Cortex of kidney (tissue), 1 donor: ENCODE measurements at places on chromosomes 11 and 22.

GRCh38 chr11:124120891-124121290 is 5.6 kb downstream of the VWA5A start:
- no peak for DNase-seq

GRCh38 chr11:111954154-111954553 is 17.0 kb downstream of the DIXDC1 start:
- no peak for DNase-seq

DNA sequence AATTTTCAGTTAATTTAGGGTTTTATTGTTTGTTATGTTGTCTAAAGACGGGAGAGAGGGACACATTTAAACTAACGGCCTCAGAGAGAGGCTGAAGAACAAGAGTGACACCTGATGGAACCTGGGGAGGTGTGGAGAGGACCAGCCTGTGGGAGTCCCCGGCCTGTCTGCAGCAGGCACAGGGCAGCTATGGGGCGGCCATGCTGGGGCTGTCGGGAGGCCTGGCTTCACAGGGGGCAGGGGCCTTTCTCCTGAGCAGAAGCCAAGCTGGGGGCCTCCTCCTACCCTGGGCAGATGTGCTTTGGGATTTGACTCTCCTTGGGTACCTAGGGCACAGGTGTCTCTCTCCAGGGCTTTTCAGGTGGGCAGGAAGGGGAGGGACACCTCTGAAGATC is 21.9 kb downstream of the RELT start:
- DNase-seq: no peak

DNA sequence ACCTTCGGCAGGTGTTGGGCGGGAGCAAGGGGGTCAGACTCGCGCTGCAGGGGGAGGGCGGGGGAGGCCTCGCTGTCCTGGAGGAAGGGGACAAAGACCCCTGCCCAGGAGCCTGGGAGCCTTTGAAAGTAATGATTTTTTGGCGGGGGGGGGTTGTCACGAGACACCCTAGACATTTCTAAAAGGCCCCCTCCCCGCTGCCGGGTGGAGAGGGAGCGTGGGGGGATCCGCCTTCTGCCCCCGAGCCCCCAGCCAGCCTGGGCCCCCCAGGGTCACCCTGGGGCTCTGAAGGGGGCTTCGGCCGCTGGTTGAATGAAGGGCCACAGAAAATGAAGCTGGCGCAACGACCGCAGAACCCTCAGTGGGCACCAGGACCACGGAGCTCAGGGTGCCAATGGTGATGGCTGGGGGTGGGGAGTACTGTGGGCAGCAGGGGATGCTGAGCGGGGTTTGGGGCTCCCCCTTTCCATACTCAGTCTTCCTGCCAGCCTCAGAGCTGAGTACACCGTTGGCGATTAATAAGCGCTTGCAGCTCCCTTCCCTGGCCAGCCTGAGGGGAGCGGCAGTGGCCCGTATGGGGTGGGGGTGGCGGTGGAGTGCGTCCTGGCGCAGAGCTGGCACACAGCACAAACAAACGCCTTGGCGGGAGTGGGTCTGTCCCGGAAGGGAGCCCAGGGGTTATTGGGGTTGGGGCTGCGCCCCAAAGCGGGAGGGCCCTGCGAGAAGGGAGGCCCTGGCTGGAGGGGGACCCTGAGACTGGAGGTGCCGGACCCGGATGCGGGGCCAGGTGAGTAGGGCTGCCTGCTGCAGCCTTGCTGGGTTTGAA is 1.2 kb upstream of the DUSP8 start:
- DNase-seq: no peak

DNA sequence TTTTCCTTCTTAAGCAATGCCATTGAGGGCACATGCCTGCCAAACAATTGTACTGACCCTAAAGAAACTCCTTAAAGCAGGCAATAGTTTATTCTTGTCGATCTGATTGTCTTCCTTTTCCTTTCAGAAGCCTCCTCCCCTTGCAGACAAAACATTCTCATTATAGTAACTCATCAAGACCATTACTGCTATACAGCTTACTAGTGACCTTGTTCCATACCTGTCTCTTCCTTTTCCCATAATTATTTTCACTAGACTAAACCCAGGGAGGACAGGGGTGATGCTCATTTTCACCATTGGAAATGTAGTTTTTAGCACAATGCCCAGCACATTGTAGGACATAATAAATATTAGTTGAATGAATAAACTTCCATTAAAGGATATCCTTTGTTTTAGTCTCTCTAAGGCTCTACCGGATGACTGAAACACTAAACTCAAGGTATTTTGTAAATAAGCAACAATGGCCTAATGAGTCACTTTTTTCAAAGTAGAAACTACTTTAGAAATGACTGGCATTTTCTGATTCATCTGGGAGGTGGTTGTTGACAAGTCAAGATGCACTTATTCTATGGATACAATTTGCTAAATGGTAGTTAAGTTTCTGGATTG is 9.3 kb upstream of the MSANTD4 start:
- no peak for DNase-seq

DNA sequence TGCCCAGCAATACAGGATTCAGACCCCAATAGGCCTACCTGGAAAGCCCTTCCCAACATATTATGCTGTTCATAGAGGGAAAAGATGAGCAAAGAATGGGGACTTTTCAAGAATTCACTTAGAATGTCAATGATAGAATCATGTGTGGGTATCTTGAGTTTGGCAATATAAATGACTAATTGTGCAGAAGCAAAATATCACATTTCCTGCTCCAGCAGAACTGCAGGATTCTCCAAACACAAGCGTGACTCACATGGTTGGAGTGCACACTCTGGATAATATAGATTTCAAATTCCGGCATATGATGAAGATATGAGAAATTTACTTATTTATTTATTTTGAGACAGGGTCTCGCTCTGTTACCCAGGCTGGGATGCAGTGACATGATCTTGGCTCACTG is 12.5 kb upstream of the APOL5 start:
- no peak for DNase-seq

DNA sequence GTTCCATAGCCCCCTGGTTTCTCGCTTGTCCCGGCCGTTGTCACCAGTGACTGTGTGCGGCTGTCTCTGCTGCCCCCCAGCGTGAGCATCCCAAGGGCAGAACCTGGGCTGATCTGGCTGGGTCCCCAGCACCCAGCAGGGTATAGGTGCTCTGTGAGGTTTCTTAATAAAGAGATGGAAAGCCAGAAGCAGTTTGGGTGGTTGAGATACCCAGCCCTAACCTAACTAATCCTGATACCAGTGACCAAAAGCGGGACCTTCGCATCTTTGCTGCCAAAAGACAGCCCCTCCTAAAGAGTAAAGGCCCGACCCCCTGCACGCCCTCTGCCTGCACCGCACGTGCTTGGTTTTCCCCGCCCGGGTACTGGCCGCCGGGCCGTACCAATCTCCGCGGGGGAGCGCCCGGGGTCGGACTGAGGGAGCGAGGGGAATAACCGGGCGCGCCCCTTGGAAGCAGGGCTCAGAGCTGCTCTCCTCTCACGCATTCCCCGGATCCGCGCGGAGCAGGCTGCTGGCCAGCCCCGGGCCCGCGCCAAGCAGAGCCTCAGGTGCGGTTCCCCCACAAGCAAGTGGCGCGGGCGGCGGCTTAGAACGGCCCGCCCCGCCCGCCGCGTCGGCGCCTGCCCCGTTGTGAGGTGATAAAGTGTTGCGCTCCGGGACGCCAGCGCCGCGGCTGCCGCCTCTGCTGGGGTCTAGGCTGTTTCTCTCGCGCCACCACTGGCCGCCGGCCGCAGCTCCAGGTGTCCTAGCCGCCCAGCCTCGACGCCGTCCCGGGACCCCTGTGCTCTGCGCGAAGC is at the start of gene DGAT2:
Gene DGAT2 (plus strand): TSS at position 667 of the 797 bp plus-strand sequence. CDS start 214 bp downstream, outside the sequence.
- no peak for DNase-seq

GRCh38 chr11:15119826-15120225 is 5.1 kb downstream of the INSC start:
- no peak for DNase-seq

GRCh38 chr22:23513133-23513532 is 67.0 kb downstream of the IGLL1 start:
- DNase-seq: no peak

DNA sequence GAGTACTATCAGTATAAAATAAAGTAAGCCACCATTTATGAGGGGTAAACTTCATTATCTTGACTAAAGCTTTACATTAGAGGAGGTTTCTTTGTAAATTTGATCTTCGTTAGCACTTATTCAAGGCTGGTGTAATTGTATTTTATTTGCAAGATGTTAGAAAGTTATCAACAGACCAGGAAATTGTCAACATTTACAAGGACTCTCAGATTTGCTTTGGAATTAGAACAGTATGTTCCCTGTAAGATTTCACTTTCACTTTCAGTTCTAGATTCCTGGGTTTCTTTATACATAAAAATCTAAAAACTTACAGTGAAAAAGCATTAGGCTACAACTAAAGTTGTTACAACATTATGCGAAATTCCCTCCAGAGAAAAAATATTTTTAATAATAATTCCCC is 4.6 kb upstream of the BIRC3 start:
- DNase-seq: no peak

GRCh38 chr11:34495724-34496377 is 17.7 kb downstream of the ELF5 start:
- no peak for DNase-seq

GRCh38 chr22:24435861-24436371 is 8.5 kb downstream of the ADORA2A start:
- no peak for DNase-seq
